Osteoblast (primary cell): ENCODE measurements at places on chromosomes 7 and 10. TPM values are rescaled to one million over a fixed set of nuclear protein-coding genes. Genes with fewer than 3 reads are reported as not detected.

WNT8B gene
- total RNA-seq: not detected in 2 replicates

PARD3 gene
- 69.2 and 71.7 TPM in 2 replicates for total RNA-seq

FGFBP3 gene
- total RNA-seq: 0.72 and 1.2 TPM in 2 replicates

CFAP70 gene
- total RNA-seq: 1.1 and 1.2 TPM in 2 replicates

TUBAL3 gene
- not detected in 2 replicates for total RNA-seq
